T47D (cell line): ENCODE measurements at places on chromosomes 7 and 10.

DNA sequence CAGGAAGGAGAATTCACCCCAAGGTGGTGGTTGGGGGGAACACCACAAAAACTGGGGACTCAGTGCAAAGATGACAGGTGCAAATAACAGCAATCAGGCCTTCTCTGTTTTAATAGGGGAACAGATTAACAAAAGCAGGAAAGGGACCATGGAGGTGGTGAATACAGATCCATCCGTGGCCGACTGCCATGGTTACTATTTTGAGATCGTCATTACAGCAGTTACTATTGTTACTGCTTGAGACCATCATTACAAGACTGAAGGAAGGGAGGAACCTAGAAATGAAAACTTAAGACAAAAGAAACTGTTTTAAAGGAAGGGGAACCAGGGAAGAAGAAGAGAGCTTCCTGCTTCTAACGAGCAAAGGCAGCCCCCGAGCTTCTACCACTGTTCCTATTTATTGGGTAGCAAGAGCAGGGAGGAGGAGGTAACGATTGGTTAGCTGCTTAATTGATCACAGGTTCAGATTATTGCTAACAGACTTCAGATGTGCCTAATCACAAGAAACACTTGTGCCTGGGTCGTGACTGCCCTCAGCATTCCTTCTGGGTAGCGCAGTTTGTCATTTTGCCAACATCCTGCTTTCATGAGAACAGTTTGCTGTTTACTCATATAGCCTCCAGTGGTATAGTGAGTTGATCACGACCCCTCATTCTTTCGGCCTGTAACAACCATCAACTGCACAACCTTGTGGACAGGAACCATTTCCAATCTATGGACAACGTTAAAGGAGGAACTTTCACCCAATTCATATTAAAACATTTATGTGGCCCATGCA, 216.3 kb downstream of the CHCHD3 start:
- peak; percentile 5 for DNase-seq

- peak; percentile 55 for DNase-seq
Observed at GRCh38 chr7:76225379-76225778, 23.7 kb downstream of the SRRM3 start.

GRCh38 chr7:75809396-75809795, 4.2 kb downstream of the CCL24 start:
- no peak for DNase-seq

DNA sequence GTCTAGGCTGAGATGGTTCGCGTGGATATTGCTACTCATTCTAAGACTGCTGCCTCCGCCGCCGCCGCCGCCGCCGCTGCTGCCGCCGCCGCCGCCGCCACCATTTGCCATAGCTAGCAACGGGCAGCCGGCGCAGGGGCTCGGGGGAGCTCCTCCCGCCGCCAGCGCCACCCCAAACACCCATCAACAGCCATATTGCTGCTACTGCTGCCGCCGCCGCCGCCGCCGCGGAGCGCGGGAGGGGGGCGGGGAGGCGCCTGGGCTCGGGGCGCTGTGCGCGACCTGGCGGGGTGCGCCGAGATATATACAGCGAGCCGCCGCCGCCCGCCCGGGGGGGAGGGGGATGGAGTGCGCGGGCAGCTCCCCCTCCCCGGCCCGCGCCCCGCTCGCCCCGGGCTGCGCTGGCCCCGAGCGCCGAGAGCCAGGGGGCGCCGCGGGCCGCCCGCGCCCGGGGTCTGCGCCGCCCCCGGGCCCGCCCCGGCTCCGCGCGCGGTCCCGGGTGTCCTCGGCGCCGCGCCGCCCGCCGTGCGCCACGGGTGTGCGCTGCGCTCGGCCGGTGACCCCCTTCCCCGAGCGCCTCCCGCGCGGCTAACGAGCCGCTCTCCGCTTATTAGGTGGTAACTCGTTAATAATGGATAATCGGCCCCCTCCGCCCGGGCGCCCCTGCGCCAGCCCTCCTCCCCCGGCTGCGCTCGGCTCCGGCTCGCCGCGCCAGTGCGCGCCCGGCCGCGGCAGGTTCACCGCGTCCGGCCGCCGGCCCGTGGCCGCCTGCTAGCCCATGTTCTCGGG, at the start of gene KCNMA1:
Gene KCNMA1, minus strand, starts transcription at position 277 of the 789 bp plus-strand sequence.
- peak; percentile 60 for DNase-seq

DNA sequence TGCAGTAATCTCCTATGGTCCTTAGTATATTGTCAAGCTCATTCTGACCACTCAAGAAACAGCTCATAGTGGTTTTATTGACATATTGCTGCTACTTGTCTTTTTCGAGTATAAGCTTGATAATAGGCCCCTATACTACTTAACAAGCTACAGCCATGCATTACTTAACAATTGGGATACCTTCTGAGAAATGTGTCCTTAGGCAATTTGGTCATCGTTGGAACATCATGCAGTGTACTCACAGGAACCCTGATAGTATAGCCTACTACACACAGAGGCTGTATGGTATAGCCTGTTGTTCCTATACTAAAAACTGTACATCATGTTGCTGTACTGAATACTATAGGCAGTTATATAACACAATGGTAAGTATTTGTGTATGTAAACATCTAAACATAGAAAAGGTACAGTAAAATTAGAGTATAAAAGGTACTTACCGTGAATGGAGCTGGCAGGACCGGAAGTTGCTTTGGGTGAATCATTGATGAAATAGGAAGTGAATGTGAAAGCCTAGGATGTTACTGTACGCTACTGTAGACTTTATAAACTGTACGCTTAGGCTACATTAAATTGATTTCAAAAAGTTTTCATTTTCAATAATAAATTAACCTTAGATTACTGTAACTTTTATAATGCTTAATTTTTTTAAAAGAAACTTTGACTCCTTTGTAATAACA, 160.9 kb downstream of the LRRC4 start:
- no peak for DNase-seq

DNA sequence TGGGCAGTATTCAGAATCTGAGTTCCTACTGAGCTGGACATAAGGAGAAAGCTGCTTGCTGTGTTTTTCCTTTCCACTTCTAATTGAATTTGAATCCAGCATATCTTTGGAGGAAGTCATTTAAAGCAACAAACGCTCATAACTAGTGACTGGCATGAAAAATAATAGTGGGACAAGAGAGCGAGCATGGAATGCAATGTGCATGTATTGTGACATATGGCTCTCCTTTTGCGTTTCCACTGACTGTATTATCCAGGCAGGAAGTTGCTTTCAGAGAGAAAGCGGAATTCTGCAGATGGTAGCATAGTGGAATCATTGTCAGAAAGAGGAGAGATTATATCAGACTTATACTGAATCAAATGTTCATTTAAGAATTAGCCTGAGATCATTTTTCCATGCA, 368.6 kb downstream of the REEP3 start:
- DNase-seq = no peak

DNA sequence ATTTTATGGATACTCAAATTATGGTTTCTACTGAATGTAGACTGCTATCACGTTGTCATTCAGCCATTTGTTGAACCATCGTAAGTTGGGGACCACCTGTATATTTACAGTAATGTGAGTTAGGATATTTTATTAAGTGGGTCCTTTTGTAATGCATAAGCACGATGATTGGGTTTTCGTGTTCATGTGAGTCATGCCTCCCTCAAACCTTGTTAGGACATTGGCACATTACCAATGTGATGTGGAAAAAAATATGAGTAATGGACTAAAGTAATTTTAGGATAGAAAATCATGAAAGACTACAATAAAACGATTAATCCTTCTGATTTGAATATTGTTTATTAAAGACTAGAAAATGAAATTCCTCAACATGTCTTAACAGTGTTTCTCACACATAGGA, 8.7 kb downstream of the SMC3 start:
- no peak for DNase-seq

DNA sequence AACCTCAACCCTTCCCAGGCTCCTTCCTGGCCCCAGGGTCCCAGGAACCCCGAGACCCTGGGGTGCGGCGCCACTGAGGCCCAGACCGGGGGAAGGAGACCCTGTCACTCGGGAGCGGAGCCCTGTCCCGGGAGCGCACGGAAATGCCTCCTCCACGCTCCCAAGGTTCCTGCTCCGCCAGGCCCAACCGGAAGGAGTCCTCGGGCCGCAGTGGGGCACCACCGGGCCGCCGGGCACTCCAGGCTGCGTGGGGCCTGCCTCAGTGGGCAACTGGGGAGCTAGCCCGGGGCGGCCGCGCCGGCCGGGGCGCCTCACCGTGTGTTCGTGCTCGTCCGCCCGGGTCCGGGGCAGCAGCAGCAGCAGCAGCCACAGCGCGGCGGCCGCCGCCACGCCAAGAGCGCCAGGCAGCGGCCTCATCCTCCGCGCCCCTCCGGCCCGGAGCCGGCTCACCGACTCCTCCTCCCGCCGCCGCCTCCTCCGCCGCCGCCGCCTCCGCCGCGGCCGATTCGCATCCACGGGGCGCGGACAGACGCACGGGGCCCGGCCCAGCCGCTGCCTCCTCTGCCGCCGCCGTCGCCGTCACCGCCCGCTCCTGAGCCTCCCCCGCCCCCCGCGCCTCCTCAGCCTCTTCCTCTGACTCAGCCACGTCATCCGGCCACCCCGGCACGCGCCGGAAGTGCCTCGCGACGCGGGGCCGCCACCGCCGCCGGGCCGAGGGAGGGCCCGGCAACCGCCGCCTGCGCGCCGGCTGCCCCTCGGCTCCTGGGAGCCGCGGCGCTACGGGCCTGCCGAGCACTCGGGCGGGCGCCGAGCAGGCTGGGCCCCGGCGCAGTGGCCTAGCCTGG, at the start of gene TM9SF3:
Gene TM9SF3, minus strand, starts transcription at position 594 of the 845 bp plus-strand sequence. Its CDS starts 177 bp downstream, at position 417.
- peak; percentile 92 for DNase-seq

GRCh38 chr7:106895246-106895864, 30.3 kb downstream of the PIK3CG start:
- DNase-seq = no peak

DNA sequence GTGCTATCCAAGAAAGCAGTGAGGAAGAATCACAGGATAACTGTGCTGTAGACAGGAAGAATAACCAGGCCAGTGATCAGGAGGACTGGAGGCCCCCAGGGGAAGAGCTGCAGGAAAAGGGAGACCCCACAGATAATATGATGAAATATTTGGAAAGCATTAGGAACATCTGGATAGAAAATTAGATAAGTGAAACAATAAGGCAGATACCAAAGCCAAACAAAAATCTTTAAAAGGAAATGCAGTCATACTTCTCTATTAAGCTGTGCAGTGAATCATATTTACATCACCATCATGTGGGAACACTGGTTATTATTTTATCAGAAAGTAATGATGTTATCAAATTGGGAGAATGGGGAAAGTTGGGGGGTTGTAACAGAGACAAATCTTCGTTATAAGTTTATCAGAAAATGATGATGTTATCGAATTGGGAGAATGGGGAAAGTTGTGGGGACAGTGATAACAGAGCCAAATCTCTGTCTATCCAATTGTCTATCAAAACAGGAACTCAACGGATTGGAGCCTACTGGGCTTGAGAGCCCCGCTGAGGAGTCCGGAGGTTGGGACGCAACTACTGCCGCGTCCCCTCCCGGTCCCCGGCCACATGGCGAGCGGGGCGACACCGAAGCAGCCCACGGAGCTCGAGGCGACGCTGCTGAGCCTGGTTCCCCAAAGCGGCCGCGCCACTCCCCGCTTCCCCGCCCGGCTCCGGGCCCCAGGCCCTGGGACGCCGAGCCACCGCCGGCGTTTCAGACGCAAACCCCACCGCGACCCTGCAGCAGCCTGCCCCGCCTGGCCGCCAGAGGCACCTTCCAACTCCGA, 14.0 kb upstream of the RALA start:
- no peak for DNase-seq

DNA sequence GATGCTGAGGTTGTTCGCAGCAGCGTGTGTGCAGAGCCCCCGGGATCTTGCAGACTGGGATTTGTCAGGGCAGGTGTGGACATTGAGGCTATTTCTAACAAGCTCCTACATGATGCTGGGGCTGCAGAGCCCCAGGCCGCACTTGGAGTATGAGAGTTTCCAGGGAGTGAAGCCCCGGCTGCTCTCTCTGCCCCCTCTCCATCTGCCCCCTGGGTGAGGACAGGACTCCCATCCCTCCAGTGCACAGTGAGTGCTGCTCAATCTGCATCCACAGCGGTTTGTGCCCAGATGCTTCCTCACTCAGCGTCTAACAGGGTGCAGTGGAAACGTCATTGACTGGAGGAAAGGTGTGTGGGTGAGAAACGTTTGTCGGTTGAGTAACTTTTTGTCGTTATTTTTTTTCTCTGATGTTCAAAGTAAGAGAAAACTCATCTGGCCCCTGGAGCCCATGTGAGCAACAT, 25.3 kb downstream of the IL2RA start:
- DNase-seq = no peak

- no peak for DNase-seq
Observed at GRCh38 chr7:124813994-124814798, 48.6 kb upstream of the GPR37 start.

- DNase-seq = no peak
Observed at GRCh38 chr10:52208365-52208764, 105.7 kb upstream of the DKK1 start.
